Anterior cingulate cortex (tissue), 58 donors: ENCODE measurements at places on chromosomes 1 and 21.

DNA sequence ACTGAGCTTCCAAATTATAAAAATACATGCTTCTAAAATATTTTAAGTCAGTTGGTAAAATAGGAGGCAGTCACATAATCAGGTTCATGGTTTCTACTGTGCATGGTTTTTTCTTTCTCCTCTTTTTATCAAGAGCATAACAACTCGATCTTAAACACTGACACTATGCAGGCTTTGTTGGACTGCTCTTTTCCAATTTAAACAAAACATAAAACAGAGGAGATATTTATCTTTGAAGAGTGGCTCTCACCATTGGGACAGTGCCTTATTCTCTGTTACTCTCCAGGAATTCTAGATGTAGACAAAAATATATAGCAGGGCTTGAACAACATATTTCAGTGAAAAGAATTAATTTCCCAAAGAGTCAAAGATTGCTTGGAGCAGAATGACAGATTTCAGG lies 883.5 kb upstream of the ADGRL2 start:
- DNase-seq: no peak

DNA sequence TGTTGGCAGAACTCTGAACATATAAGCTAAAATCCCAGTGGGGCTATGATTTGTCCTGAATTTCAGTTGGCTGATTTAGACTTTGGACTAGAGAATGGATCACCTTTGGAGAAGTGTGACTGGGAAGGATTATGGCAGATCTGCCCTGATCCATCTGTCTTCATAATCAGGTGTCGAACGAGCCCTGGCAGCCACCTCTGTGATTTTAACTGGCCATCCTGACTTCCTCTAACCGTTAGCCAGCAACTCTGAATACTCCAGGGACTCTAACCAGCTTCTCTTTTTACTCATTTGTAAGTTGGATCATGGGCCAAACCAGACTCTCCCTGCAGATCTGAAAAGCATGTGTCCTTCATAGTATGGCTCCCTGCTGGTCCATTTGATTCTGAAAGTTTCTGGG lies 32.0 kb downstream of the ACTN2 start:
- no peak for DNase-seq

GRCh38 chr21:41208376-41208763 lies 40.4 kb downstream of the BACE2 start:
- no peak for DNase-seq

DNA sequence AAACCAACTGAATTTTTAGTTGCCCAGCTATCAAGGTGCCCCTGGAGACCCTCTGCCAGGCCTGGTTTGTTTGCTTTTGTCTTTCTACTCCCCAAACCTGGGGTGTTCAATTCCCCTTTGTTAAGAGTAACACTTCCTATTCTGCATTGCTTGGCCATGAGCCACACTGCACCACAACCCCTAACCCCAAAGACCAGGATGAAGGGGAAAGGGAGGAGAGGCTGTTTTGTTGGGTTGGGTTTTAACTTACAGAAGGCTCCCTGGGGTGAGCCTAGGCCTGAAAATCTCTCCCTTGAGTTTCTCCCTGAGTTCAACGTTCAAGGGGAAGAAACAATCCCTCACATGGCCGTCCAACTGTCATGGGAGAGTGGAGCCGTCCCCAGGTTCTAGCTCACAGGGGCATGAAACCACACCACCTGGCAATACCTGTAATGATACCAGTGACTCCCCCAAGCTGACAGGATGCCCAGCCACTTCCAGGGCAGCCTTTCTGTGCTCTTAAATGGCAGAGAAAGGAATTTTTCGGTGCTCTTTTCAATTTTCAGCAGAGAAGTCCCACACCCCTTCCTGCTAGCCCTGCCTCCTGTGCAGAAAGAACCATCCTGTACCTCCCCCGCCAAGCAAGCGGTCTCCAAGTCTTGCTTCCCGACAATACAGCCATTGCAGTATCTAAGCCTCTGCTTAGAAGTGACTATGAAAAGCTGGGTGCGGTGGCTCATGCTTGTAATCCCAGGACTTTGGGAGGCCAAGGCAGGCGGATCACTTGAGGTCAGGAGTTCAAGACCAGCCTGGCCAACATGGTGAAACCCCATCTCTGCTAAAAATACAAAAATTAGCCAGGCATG lies 14.9 kb downstream of the SLC45A3 start:
- DNase-seq: no peak

- DNase-seq: no peak
Observed at GRCh38 chr1:223203034-223203408, 60.0 kb upstream of the TLR5 start.

GRCh38 chr1:48740621-48741020 lies 36.1 kb downstream of the BEND5 start:
- DNase-seq: no peak
